ENCODE measurements at places on chromosomes 6 and 20. TPM values are rescaled to one million over a fixed set of nuclear protein-coding genes. Genes with fewer than 3 reads are reported as not detected.

The BMP2 gene
- 0.53 TPM for total RNA-seq

The SMIM13 gene
- total RNA-seq = 5.3 TPM

The LAMA4 gene
- 128 TPM for total RNA-seq

The CTCFL gene
- total RNA-seq = not detected

The ADTRP gene
- 1.2 TPM for total RNA-seq

The ATP6V1G2 gene
- total RNA-seq = 0.18 TPM

The CFAP206 gene
- 0.29 TPM for total RNA-seq

The SNAP91 gene
- total RNA-seq = not detected

The SLC52A3 gene
- total RNA-seq = not detected

The OR12D3 gene
- total RNA-seq = not detected

The UBD gene
- not detected for total RNA-seq

The SOX18 gene
- 0.29 TPM for total RNA-seq

The ETV7 gene
- total RNA-seq = not detected

The TLDC2 gene
- not detected for total RNA-seq

The RBCK1 gene
- total RNA-seq = 128 TPM

The MROH8 gene
- under 0.01 TPM for total RNA-seq

The SCRT2 gene
- total RNA-seq = not detected

The SRMS gene
- not detected for total RNA-seq

The C6orf118 gene
- total RNA-seq = not detected

The ADAM33 gene
- total RNA-seq = 19.6 TPM

The HLA-DRB5 gene
- not detected for total RNA-seq

The SLC25A27 gene
- total RNA-seq = not detected

The TRDN gene
- total RNA-seq = not detected

The ADGRG6 gene
- 16.7 TPM for total RNA-seq

The SLC17A2 gene
- not detected for total RNA-seq

The OR2B2 gene
- not detected for total RNA-seq

The LRRC73 gene
- total RNA-seq = not detected

The SFTA2 gene
- not detected for total RNA-seq

The ZNF334 gene
- 0.58 TPM for total RNA-seq
